Left ventricle myocardium superior (tissue), 1 donor: ENCODE measurements at places on chromosomes 13 and 19. TPM values are rescaled to one million over a fixed set of nuclear protein-coding genes. Genes with fewer than 3 reads are reported as not detected.

- peak; percentile 76 for DNase-seq
These were observed 36.4 kb upstream of the NANOS3 start for GRCh38 chr19:13840305-13841085.

The COMMD6 gene
- total RNA-seq, result 129 TPM

The TMEM221 gene
- total RNA-seq, result not detected

DNA sequence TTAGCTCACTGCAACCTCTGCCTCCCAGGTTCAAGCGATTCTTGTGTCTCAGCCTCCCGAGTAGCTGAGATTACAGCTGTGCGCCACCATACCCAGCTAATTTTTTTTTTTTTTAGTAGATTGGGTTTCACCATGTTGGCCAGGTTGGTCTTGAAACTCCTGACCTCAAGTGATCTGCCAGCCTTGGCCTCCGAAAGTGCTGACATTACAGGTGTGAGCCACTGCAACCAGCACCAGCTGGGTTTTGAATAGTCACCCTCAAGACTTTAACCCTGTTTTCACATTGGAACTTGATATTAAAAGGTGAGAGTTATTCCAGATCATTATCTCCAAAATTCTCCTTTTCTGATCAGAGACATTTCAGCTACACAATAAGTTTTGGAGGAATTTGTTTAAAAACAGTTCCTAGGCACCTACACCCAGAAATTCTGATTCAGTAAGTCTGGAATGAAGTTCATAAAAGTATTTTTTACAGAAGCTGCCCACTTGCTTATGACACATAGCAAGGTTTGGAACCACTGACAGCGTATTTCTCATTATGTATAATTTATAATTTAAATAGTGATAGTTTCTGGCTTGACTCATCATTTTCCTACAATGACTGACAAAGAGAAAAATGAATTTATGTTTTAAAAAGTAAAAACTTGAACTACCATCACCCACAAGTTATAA lies 417.3 kb downstream of the DIAPH3 start:
- no peak for DNase-seq

The LRRC63 gene
- total RNA-seq, result 0.17 TPM

The SHISA2 gene
- 0.07 TPM for total RNA-seq

DNA sequence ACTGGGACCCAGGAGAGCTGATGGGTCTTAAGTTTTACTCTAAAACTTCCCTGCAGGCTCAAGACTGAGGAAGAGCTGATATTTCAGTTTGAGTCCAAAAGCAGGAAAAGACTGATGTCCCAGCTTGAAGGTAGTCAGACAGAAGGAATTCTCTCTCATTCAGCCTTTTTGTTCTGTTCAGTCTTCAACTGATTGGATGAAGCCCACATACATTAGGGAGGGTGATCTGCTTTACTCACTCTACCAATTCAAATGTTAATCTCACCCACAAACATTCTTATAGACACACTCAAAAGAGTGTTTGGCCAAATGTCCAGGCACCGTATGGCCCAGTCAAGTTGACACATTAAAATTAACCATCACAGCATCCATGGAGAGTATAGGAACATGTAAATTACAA lies 173.5 kb downstream of the KCNRG start:
- DNase-seq, result no peak

DNA sequence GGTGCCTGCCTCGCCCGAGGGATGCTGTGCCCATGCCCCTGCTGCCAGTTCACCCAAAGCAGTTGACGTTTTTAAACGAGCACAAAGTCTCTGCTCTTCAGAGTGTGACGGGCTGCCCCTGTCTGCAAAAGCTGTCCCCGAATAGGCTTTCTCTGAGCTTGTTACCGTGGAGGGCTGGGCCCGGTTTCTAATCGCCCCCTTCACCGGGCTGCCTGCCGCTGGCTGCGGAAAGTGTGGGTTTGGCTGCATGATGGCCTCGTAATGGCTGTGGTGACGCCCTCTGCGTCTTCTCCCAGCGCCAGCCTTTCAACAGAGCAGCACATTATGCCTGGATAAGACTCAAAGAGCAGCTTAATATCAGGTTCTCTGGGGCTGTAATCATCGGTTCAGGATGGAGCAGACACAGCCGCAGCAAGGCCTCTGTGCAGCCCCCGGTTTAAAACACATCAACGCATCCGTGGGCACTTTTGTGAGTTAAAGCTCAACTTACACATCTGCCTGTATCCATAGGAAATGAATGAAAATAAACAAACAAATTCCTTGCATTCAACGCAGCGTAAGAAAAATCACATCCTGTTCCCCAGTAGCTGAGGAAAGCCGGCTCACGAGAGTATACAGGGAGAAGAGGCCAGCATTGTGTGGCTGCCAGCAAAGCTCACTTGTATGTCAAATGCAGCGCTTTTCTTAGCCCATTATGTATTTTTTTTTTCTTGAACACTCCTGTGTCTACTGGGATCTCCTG lies 166.4 kb upstream of the SOX1 start:
- no peak for DNase-seq

- DNase-seq, result no peak
These were observed 26.1 kb upstream of the OR1M1 start for GRCh38 chr19:9060564-9061340.

The EFNA2 gene
- total RNA-seq, result not detected

DNA sequence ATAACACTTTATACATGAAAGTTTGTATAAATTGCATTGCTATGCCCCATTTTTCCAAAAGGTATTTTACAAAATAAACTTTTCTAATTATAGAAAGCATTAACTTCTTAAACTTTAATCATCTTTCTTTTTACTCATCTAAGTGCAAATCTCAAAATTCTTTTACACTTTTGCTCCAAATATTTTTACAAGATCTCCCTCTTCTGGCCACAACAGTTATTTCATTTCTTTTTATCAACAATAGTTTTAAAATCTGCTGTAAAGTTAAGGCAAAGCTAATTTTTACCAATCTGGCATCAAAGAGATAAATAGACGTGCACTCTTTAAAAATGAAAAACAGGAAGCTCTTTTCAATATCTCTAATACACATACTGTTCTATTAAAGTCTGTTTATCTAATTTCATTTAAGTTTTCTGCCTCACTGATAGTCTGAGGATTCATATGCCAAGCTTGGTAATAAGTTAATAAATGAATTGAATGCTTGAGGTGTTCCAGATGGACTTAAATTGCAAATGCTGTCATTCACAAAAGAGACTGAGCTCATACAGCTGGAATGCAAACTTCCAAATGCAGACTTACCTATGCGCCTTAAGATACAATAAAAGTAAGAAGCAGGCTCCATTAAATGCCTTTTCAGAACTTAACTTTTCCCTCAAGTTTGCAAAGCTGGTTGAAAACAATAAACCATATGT lies 583.0 kb upstream of the ATXN8OS start:
- DNase-seq, result no peak

DNA sequence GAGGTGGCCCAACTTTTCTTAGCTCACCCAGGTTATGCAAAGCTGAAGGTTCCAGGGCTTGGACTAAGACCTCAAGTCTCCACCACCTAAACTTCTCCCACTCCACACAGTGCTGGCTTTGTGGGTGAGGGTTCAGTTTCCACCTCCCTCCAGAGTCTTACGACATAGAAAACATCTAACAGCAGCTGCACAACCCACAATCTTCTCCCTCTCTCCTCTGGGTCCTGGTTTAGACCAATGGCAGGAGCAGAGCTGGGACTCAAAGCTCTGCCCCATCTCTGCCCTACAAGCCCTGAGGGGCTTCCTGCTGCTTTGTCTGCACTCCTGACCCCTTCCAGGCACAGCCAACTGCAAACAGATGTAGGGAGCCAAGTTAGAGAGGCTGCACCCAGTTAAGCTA lies 16.0 kb downstream of the IRGC start:
- no peak for DNase-seq

- no peak for DNase-seq
These were observed 34.4 kb upstream of the ZNF835 start for GRCh38 chr19:56705939-56706338.

The ZNF324 gene
- 5.0 TPM for total RNA-seq

The PSG7 gene
- total RNA-seq, result not detected

The UBE2L5 gene
- total RNA-seq, result not detected

- DNase-seq, result no peak
These were observed 105.4 kb upstream of the MBNL2 start for GRCh38 chr13:97116754-97117153.

The ERICH6B gene
- total RNA-seq, result not detected

The ZNF835 gene
- 6.3 TPM for total RNA-seq

GRCh38 chr19:22545751-22546150 lies 88.4 kb upstream of the ZNF492 start:
- DNase-seq, result peak; percentile 41

GRCh38 chr19:50173127-50173526 lies 10.0 kb upstream of the IZUMO2 start:
- no peak for DNase-seq

DNA sequence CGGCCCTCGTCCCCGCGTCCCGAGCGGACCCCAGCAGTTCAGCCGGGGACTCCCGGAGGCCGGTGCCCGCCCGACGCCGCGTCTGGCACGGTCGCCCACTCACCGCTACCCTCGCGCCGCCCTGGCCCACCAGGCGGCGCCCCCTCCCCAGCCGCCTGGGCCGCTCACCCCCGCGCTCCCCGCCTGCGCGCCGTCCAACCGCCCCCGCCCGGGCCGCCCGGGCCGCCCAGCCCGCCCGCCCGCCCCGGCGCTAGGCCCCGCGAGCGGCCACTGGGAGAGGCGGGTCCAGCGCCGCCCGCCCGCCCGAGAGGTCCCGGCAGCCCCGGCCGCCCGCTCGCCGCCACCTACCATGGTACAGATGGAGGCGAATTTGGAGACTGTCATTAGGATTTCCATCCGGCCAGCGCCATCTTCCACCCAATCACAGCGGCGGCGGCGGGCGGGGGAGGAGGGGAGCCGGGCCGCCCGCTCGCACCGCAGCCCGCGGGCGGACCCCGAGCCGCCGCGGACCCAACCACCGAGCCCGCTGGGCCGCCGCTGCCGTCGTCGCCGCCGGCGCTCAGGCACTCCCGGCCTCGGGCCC lies at the start of gene USP12:
TSS of gene USP12 (minus strand) at position 568 of the 583 bp plus-strand sequence. CDS start at position 396, 172 bp downstream.
- DNase-seq, result peak; percentile 59

The TEX29 gene
- total RNA-seq, result 0.32 TPM
